ENCODE measurements at places on chromosomes 16 and 17.
A peak's percentile ranks its signal among the peaks of the same experiment; 100 is the strongest.

DNA sequence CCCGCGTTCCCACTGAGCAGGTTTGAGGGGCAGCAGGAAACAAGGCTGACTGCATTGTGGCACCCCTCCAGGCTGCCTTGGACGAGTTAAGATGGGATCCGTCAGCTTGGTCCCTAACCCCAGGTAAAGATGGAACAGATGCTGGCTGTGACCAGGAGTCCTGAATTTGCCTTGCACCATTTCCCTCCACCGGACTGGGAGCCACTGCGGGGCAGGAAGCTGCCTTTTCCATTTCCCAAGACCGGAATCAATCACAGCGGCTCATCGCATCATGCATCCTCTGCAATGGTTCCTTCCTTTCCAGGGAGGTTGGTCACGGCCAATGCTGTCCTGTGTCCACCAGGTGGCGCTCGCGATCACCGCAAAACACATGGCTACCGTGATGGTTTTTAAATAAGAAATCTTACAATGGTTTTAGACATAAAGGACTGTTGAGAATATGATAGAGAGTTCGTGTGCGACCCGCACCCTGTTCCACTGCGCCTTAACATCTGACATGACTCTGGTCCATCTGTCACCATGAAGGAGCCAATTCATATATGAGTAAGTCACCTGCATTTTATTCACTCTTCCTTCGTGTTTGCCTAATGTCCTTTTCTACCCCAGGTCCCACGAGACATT, 6.8 kb upstream of the MEAK7 start:
- peak; percentile 83 for DNase-seq

GRCh38 chr17:82351254-82351712, 7.8 kb upstream of the TEX19 start:
- no peak for DNase-seq

GRCh38 chr17:68462381-68463210, 5.3 kb upstream of the WIPI1 start:
- peak; percentile 93 for DNase-seq

DNA sequence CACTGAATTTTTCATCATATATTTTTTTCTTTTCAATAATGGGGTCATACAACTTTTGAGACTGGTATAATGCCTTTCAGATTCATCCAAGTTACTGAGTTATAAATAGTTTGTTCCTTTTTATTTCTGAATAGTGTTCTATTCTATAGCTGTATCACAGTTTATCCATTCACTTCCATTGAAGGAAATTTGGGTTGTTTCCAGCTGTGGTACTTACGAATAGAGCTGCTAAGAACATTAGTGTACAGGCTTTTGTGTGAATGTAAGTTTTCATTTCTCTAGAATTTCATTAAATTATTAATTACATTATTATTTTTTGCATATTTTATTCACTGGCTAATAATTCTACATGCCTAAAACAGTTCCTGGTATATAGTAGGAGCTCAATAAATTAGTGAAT, 52.9 kb downstream of the SNTB2 start:
- no peak for DNase-seq

GRCh38 chr16:10242097-10242496, 59.9 kb upstream of the GRIN2A start:
- no peak for DNase-seq

DNA sequence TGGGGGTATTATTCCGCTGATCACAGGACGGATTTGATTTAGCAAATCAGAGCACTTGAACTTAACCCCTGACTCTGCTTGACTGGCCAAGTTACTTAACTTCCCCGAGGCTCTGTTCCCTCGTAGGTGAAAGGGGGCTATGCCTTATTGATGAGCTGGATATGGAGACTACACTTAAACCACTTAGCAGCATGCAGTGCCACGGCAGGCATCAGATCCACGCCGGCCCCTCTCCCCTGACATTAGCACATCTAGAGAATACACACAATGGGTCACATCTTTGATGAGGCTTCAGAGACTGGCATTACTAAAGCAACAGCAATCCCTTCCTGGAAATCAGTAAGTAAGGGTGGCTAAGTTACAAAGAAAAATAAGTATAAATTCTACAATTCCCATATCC, 71.0 kb downstream of the ABCC12 start:
- no peak for DNase-seq

GRCh38 chr17:40399185-40399584, 18.5 kb downstream of the TOP2A start:
- peak; percentile 75 for DNase-seq

DNA sequence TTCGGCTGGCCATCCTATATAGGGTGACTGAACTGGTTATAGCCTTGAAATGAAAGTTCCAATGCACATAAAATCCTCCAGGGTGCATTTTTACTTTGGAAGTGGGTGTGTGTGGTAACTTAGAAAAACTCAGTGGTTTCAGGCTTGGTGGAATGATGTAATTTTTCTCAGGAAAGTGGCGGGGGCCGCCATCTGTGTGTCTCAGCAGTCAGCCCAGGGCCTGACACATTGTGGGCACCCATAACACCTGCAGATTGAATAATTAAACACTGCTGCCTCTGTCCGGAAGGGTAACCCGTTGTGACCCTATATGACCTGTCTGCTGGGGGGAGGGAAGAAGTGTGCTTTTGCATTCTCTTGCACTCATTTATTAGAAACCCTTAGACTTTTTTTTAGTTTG, 2.2 kb upstream of the PDP2 start:
- DNase-seq = peak; percentile 46

DNA sequence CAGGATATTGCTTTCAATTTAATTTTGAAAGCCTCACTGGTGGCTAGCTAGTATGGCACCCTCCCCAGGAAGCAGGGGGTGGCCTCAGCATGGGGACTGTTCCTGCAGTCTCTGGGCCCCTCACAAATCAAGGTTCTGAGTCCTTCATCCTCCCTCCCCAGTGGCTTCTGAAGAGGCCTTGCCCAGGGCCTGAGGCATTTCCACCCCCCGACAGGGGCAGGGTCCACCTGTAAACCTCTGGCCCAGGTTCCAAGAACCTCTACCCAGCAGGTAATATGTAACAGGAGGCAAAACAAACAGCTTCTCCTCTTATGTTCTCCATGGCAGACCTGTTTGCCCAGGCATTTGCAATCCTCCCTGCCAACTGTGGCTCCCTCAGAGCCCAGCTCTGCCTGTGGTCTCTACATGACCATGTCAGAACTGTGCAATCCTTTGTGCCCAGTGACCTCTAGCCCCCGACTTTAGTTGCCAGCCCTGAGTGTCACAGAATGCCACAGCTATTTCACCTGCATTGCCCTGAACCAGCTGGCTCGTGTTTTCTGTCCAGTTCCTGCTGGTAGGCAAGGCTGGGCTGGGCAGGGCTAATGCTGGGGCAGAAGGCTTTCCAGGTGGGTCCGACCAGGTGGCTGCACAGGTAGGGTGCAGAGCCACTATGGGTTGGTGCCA, 14.3 kb downstream of the ACSF2 start:
- DNase-seq = no peak

DNA sequence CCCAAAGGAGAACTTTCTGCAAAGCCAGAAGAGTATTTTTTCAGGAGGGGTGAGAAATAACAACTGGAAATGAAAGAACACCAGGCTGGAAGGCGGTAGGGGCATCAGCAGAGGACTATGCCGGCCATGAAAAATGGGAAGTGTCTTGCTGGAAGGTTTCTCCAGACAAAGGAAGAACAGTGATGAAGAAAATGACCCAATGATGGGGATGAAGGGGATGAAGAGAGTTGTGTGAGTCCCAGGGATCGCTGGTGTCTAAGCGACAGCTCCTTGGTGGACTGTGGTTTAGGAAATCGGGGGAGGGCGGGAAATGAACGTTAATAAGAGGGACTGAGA, 623 bp downstream of the TTLL6 start:
- DNase-seq = no peak

GRCh38 chr16:89607453-89607852, 6.0 kb upstream of the DPEP1 start:
- DNase-seq = no peak

GRCh38 chr16:71666928-71667707, 41.1 kb downstream of the MARVELD3 start:
- DNase-seq = no peak

- no peak for DNase-seq
Measured at GRCh38 chr17:50560931-50561745, 623 bp downstream of the CACNA1G start.

DNA sequence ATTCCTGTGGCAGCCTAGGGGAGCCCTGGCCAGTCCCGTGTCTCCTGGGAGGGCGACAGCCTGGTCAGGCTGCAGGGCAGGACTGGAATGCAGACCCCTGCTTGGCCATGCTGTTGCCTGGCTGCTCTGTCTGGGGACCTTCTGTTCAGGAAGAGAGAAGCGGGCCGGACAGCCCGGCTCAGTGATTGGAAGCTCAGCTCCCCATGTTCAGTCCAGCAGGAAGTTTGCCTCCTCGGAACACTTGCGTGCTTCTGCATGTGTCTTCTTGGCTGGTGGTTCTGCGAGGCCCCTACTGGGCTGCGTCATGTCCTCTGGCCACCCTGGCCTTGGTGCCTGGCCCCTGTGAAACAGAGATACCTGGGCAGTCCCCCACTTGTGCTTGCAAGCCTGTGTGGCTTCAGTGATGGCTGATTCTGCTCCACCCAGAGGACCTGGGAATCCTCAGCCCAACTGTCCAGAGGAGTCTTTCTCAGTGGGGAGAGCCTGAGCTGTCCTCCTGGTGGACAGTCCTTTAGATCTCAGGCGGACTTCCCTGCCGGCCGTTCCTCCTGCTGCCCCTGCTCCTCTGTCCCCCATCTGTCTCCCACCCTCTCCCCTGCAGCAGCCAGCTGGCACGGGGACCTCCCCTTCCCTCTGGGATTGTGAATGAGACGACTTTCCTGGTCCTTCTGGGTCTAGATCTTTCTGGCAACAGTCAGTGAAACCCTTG, 279.5 kb downstream of the SEC14L1 start:
- DNase-seq = no peak

DNA sequence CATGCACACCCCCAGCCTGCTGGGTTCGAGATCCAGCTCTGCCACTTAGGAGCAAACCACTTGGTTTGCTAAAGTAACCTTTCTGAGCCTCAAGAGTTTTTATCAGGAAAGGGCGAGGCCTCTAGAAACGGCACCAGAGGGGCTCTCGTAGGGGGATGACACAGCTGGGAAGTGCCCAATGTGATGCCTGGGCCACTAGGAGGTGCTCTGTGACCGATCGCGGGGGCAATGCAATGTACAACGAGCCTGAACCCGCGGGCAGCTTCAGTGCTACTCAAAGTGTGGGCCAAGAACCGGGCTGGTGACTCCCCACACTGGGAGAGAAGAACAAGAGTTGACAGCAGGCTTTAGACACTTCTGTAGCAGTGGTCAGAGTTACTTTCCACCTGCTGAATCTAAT, 9.4 kb downstream of the C16orf89 start:
- peak; percentile 73 for DNase-seq
